ENCODE measurements at places on chromosomes 2 and 18.
A peak's percentile ranks its signal among the peaks of the same experiment; 100 is the strongest.

DNA sequence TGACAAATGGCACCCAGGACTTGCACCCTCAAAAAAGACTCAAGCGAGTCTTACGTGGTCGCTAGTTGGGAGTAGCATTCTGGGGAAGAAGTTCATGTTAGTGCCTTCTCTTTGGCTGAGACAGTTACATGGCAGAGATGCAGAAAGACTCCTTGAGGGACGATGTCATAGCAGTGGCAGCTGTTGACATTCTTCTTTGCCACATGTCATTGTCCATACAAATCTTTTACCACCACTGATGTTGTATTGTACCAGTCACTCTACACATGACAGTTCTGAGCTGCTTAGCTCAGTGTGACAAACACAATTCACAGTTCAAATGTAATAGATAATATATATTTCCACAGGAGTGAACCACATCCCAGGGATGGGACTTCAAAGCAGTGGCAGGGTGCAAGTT, 197.1 kb downstream of the TCF4 start:
- no peak for DNase-seq

DNA sequence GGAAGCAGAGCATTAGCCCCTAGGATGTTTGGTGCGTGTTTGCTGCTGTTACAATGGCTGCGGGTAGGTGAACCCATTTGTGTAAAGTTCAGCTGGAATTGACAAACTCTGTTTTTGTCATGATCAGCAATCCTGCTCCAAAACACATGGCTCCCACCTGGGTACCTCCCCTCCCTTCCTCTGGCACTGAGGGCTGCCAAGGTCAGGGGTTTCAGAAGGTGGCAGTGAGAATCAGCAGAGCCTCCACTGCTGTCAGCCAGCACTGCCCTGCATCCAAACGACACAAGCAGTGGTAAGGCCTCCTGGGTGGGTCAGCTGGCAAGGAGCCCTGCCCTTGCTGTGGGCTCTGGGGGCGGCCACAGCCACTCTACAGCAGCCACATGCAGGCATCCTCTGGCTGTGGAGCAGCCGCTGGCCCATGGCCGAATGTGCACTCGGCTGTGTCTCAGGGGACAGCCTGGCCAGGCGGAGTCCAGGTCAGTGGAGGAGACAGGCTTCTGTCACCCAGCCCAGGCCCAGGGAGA, 32.8 kb upstream of the LDLRAD4 start:
- no peak for DNase-seq

- DNase-seq, result no peak
These were observed 11.9 kb downstream of the ZNF516 start for GRCh38 chr18:76482971-76483691.

- no peak for DNase-seq
These were observed 38.1 kb downstream of the AFTPH start for GRCh38 chr2:64562148-64562784.

GRCh38 chr2:98937906-98938305, 1.9 kb upstream of the CRACDL start:
- DNase-seq, result no peak

GRCh38 chr2:20585359-20585709, 65.6 kb downstream of the HS1BP3 start:
- no peak for DNase-seq

GRCh38 chr2:202541137-202541536, 93.6 kb upstream of the FAM117B start:
- DNase-seq, result no peak

DNA sequence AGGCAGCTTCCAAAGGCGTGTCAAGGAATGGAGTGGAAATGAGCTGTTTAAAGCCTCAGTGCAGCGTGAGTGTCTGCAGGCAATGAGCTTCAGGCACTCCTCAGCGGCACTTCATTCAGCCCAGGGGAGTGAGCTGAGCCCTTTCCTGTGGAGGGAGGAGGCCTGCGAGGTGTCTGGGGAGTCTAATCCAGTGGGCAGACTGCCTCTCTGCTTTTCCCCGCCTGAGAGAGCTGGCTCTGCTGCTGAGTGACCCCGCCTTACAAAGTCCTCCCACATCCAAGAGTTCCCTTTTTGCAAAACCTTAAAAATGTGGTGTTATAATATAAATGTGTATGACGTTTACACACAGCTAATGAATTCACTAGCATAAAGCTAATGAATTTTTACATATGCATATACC, 7.0 kb upstream of the LDLRAD4 start:
- peak; percentile 32 for DNase-seq

DNA sequence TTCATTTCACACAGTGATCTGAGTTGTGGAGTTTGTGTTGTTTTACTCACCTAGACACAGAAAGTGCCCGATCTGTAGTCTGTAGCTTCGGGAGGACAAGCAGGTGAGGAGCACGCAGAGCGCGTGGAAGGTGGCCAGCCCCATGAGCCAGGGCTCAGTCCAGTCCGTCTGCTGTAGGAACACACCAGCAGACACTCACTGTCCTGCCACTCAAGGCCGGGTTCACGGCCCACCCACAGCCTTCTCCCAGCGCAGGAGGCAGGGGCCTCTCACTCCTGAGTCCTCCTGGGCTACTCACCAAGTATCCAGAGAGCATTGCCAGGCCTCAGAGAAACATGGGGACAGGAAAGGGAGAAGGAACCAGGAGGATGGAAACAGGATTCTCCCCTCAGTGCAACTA, 1.7 kb downstream of the TMEM18 start:
- DNase-seq, result no peak

GRCh38 chr2:199443589-199444130, 14.1 kb downstream of the SATB2 start:
- DNase-seq, result no peak

- no peak for DNase-seq
These were observed 61.0 kb downstream of the ERBB4 start for GRCh38 chr2:212477571-212477970.

GRCh38 chr18:49728542-49728941, 84.8 kb downstream of the ACAA2 start:
- DNase-seq, result peak; percentile 66

- DNase-seq, result no peak
These were observed 2.0 kb upstream of the UPP2 start for GRCh38 chr2:158099716-158100115.

DNA sequence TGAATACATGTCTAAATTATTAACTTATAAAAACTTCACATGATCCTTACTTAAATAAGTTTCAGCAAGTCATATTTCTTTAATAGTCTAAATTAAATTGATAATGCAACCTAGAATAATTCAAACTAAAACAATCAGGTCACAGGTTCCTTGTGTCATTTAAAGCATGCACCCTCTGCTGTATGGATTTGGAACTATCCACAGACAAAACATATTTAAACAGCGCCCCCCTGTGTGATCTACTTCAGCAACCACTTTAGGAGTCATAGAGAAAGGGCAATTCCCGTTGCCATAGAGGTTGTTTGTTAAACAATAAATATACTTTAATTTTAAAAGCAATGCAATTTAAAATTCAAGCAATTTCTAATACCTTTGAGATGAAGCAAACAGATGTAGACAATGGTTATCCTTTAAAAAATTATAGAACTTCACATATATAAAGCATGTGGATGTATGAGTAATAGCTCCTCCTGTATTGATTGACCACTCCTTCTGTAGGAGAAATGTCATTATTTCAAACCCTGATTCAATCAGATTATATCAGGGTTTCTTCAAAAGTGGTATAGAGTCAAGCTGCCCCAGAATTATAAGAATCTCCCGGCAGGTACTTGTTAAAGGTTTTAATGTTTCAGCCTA, 21.2 kb downstream of the GRB14 start:
- peak; percentile 84 for DNase-seq

- DNase-seq, result no peak
These were observed 32.8 kb downstream of the TTC21B start for GRCh38 chr2:165920748-165921147.

DNA sequence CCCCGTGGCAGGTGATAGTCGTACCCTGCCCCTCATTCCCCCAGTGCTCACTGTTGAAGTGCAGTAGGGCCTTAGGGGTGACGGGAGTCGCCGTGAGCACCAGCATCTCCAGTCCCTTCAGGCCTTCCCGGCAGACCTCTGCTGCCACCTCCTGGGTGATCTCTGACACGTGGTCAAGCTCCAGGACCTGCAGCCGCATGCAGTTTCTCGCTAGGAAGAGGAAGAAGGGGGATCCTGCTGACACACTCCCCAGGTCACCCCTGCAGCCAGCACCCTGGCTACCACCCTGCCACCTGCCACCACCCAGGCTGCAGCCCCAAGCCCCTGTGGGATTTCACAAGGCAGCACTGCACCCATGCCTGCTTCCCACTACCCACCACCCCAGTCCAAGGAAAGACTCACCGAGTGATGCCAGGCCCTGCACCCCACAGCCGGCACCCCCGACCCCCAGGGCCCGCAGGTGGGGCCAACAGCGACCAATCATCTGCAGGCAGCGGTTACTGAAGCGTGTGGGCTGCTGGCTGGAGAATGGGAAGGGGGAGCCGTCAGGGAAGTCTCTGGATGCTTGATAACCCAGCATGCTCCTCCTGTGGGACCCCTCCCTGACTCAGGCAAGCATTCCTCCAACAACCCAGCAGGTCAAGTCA, 23.8 kb downstream of the FBXO41 start:
- DNase-seq, result peak; percentile 68

DNA sequence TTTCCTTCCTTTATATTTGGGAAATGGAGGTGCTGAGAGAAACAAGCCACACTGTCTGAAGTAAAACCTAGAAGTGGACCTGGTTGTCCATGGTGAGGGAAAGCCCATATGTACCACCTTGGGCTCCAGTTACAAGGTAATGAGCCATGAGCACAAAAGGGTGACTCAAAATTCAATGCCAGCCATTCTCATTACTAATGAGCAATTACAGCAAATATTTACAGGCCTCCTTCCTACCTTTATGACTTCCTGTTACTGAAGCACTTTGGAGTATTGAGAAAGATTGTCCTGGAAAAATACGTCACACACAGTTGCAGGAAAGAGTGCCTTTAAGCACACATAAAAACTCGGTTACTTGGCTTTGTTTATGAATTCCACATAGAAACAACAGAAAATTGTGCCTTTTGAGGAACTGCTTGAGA, 9.1 kb downstream of the EPAS1 start:
- DNase-seq, result no peak

GRCh38 chr2:60483401-60483800, 70.1 kb downstream of the BCL11A start:
- no peak for DNase-seq

GRCh38 chr2:24972315-24972961, 683 bp upstream of the DNAJC27 start:
- peak; percentile 36 for DNase-seq

DNA sequence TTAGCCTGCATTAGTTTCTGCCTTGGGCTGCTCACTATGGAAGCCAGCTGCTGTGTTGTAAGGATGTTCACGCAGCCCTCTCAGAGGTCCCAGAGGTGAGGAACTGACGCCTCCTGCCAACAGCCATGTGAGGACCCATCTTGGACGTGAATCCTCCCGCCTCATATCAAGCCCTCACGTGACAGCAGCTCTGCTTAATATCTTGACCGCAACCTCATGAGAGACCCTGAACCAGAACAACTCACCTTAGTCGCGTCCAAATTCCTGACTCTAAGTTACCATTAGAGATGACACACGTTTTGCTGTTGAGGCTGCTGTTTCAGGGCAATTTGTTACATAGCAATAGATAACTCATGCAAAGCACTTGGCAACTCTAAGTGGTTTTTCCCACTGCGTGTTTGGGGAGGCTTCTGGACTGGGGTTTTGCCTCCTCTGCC, 97.7 kb downstream of the TMEM17 start:
- DNase-seq, result no peak

DNA sequence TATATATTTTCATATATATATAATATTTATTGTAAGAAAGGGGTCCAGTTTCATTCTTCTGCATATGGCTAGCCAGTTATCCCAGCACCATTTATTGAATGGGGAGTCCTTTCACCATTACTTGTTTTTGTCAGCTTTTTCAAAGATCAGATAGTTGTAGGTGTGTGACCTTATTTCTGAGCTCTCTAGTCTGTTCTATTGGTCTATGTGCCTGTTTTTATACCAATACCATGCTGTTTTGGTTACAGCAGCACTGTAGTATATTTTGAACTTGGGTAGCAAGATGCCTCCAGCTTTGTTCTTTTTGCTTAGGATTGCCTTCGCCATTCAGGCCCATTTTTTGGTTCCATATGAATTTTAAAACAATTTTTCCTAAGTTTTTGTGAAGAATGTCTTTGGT, 320.1 kb downstream of the CDH2 start:
- no peak for DNase-seq

DNA sequence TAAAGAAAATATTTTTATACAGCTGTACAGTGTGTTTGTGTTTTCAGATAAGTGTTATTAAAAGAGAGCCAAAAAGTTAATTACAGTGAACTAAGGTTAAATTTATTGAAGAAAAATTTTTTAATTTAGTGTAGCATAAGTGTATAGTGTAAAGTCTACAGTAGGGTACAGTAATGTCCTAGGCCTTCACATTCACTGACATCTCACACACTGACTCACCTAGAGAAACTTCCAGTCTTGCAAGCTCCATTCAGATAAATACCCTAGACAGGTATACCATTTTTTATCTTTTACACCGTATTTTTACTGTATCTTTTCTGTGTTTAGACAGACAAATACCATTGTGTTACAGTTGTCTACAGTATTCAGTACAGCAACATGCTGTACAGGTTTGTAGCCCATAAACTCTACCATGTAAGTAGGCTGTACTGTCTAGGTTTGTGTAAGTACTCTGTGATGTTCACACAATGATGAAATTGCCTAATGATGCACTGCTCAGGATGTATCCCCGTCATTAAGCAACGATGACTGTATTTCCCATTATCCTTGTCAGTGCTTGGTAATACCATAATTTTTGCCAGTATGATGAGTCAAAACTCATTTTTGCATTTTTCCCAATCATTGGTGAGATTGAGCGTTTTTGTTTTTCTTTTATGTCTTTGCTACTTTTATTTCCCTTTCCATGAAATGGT, 48.2 kb upstream of the B3GNT2 start:
- DNase-seq, result no peak
